ENCODE measurements at places on chromosomes 1 and 21.

- no peak for DNase-seq
These were observed 45.0 kb downstream of the NEK2 start for GRCh38 chr1:211630236-211631081.

DNA sequence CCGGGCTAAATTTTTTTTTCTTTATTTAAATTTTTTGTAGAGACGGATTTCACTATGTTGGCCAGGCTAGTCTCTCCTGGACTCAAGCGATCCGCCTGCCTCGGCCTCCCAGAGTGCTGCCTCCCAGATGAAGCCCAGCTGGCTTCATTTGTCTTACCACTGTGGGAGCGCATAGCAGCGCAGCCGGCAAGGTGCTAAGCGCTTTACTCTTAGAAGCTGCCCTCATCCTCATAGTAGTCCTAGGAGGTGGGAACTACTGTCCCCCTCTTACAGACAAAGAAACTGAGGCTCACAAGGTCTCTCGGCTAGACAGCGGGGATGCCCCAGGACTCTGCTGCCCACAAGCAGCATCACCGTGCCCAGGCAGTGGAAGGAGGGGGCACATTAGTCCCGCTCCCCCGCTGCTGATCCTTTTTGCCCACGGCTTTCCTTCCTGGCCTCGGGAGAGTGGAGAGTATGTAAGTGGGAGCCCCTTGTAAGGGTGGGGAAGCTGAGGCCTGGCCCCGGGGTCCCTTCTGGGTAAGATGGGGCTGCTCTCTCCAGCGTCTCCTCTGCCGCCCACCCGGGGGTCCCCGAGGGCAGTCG lies 726 bp downstream of the TMEM54 start:
- no peak for DNase-seq

GRCh38 chr1:218754477-218754876 lies 409.3 kb downstream of the TGFB2 start:
- no peak for DNase-seq

DNA sequence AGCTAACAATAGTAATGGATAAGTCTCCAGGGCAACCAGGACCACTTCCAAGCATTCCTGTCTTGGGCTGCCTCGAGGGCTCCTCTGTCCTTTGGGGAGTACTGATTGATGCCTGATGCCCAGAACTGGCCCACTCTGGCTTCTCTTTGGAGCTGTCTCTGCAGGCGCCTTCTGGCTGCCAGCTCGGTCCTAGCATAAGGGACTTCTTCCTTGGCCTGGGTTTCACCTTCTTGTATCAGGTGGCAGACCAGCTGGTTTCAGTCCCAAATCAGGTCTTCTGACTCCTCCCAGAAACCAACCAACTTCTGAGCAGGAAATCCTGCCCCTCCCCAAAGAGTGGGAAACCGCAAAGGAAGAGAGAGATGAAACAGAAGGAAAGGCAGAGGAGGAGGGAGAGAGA lies 10.6 kb downstream of the G0S2 start:
- no peak for DNase-seq
